ENCODE measurements at places on chromosomes 6 and 20. TPM values are rescaled to one million over a fixed set of nuclear protein-coding genes. Genes with fewer than 3 reads are reported as not detected.

BPI gene
- not detected for total RNA-seq

PPIL1 gene
- total RNA-seq: 37.3 TPM

PRRT1 gene
- 0.75 TPM for total RNA-seq

AIF1 gene
- total RNA-seq: 0.76 TPM

SLC17A2 gene
- not detected for total RNA-seq

KCNK15 gene
- not detected for total RNA-seq

CTCFL gene
- not detected for total RNA-seq

EIF6 gene
- 150 TPM for total RNA-seq

RBPJL gene
- total RNA-seq: not detected

RBBP8NL gene
- total RNA-seq: not detected

SH3BGRL2 gene
- total RNA-seq: not detected

PTGIS gene
- total RNA-seq: not detected
